CD8-positive, alpha-beta T cell (primary cell): ENCODE measurements at places on chromosomes 3 and 15.

- DNase-seq: no peak
Observed at GRCh38 chr3:45509768-45510129, 84.8 kb upstream of the LIMD1 start.

- DNase-seq: no peak
Observed at GRCh38 chr15:68816795-68817303, 3.8 kb downstream of the ANP32A start.

DNA sequence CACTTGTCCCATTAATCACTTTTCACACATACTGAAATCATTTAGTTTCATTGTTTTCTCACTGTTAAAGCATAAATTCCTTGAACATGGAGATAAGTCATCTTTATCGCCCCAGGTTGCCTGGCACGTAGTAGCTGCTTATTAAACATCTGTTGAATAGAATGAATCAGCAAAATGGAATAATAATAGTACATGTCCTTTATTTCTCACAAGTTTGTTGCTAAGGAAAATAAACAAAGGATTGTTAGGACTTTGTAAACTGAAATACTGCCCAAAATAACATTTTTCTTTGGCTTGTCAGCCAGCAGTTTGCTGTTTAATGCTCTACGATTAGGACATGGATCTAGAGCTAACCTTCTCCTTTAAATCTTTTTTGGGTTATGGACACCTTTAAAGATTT, 17.9 kb downstream of the SLC35A5 start:
- no peak for DNase-seq

- DNase-seq: no peak
Observed at GRCh38 chr3:155978324-155978723, 107.9 kb downstream of the GMPS start.

GRCh38 chr3:32414522-32415202, 23.0 kb downstream of the CMTM7 start:
- peak; percentile 66 for DNase-seq
